ENCODE measurements at places on chromosomes 1 and 21.

DNA sequence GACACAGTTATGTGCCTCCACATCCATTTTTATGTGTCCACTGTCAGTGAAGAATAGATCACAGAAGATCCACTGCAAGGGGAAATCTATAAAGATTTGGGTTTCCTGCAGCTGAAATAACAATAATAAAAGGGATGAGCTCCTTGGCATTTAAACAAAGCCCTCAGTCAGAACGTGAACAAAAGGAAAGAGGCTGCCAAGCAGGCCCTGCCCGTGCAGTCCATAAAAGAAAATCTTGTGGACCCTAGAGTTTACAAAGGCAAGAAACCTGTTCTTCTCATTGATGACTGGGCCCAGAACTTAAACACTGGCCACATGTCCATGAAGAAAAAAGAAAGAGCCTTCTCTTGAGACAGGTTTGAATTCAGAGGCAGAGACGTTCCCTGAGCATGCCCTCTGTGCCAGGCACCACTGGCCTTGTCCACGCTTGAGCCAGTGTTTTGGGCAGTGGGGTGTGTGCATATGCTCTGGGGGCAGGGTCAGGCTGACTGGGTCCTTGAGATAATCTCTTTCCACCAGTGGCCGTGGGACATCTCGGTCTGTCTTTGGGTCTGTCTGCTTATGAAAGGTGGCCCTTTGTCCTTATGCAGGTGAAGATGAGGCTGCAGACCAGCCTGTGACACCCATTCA, 142.7 kb downstream of the HIVEP3 start:
- no peak for DNase-seq

DNA sequence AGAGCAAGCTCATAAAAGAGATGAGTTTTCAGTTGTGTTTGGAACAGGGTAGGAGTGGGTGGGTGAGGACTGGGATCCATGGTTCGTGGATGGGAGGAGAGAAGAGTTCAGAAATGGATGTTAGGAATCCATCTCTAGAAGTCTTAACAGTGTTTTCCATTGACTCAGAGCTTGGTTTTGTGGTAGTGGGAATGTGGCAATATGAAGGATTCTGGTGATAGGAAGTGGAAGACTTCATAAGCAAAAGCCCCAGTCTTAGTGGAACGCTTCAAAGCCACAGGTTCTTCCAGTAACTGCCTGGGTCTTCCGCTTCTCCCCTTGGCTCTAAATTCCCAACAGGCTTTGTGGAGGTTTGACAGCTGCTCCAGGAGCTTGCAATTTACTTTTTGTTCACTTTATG, 167.9 kb downstream of the KCNJ6 start:
- no peak for DNase-seq

DNA sequence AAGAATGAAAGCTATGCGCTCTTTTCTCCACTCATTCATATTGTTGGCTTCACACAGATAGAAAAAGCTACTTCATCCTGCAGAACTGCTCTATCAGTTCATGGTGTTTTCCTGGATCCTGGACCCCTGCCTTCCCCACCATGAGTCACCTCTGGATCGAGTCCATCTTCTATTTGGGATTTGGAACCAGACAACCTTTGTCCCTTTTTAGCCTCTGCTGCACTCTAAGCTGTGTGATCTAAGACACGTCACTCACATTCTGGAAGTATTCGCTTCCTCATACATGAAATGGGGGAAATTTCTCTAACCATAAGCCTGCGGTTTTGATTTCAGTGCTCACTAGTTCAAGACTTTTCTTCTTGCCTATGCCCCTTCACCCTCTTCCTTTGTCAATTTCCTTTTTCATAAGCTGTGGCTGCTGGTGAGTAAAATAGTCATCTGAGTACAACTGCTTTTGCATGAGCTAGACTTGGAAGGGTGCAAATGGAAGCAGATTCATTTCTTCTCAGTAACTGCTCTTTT, 14.1 kb upstream of the DEGS1 start:
- no peak for DNase-seq

- no peak for DNase-seq
Measured at GRCh38 chr1:70195342-70195741, 10.0 kb downstream of the LRRC40 start.

- DNase-seq, result no peak
Measured at GRCh38 chr21:43662286-43662685, 2.9 kb downstream of the RRP1B start.

- DNase-seq, result no peak
Measured at GRCh38 chr1:212873518-212873917, 15.4 kb downstream of the FLVCR1 start.

DNA sequence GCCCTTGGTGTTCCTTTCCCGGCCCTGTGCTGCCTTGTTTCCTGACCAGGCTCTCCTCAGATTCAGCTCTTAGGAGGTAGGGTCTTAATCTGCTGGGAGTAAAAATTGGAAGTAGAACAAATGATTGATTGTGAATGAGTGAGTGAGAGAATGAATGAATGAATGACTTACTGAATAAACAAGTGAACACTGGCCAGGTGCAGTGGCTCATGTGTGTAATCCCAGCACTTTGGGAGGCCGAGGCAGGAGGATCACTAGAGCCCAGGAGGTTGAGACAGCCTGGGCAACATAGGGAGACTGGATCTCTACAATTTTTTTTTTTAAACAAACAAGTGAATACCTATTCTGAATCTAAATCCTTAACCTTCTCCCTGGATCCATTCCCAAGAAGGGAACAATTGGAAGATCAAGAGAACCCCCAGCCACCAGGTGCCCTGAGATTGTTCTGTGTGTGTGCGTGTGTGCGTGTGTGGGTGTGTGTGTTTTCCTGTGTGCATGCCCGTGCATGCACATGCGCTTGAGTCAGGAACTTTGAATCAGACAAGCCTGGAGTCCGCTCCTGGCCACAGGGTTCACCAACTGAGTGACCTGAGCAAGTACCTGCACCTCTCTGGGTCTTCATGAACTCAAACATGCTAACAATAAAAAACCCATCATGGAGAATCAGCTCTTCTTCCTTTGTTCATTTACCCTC, 24.3 kb upstream of the CITED4 start:
- DNase-seq, result no peak

- DNase-seq, result no peak
Measured at GRCh38 chr1:15870421-15870820, 22.9 kb downstream of the SPEN start.

DNA sequence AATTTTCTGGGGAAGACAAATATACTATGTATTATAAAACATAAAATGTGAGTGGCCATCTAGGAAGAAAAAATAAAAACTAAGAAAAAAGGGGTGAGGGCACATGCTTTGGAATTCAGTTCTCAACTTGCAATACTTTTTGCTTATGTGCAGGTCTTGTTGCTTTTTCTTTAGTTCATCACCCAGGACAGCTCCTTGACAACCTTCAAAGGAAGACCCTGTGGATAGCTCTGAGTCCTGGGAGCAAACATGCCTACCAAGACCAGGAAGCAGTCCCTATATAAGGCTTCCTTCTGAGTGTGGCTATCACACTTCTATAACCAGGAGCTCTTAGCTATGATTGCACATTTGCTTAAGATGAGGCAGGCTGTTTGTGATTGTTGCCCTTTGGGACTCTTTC, 78.0 kb downstream of the WDR64 start:
- DNase-seq, result no peak

GRCh38 chr1:234486858-234487840, 8.2 kb upstream of the TARBP1 start:
- DNase-seq, result no peak

DNA sequence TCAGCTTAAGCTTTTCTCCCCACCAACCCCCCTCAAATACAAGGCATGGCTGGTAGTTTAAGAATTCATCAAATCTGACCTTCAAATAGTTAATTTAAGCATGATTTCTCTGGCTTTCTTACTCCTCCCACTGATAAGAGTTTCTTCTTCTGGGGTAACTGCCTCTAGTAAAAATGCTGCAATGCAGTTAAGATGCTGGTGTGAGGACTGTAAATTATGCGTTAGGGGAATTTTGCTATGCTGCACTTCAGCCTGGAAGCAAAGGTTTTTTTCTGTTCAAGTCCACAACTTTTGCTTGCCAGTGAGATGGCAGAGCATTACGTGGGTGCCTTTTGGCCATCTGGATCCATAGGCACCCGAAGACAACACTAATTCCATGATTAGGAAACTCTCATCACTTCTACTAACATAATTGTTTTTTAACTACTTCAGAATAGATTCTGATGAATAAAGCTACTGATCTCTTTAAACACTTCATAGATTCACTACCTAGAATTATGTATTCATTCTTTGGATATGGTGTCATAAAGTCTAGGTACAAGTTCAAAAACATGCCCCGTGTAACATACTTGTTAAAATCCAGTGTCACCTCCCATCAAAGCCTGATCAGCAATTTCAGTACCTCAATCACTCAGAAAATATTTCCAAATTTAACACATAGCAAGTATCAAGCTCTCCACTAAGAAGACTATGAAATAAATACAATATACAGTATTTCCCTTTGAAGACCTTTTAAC, 8.8 kb upstream of the SMYD2 start:
- no peak for DNase-seq

DNA sequence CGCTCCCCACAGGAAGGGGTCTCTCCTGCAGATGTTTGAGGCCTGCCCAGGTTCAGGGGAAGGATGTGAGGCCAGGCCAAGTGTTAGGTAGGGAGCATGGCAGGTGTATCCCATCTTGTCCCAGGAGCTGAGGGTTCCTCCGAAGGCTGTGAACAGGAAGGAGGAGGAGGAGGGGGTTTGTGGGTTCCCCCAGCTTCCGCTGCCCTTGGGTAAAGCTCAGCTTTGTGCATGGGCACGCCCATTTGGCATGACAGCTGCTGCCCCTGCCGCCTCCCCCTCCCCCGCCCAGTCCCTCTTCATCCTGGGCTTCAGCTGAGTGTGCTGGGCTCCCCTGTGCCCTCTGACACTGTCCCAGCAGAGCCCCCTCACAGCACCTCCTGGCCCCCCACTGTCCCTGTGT, 25.5 kb downstream of the TNFRSF8 start:
- no peak for DNase-seq

DNA sequence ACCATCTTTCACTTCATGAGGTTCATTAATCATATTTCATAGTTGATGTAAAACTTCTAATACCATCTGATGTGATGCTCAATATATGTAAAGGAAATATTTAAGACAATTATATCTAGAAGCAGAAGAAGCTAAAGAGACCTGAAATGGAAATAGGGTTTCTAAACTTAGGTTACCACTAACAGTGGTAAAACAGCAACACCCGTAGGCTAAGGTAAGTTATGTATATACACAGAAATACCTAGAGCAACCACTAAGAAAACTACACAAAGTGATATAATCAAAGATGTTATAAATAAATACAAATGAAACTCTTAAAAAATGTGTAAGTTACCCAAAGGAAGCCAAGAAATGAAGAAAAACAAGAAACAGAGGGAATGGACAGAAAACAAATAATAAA, 61.1 kb upstream of the TNFSF4 start:
- DNase-seq, result no peak

- DNase-seq, result no peak
Measured at GRCh38 chr1:21875621-21876063, 61.5 kb downstream of the HSPG2 start.

DNA sequence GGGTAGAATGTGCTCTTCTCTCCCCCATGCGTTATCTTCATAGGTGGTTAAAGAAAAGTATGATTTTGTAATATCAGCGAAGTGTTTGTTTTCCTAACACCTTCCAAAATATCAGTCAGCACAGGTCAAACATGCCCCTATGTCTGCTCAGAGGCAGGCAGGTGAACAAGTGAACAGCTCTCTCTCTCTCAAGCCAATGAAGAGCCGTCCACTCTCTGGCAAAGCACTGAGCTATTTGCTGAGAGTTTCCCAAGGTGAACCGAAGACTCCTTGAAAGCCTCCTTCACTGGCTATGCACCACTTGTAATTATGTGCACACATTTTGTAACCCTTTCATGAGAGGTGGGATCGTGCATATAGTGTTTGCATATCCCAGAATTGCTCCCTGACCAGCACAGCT, 47.7 kb downstream of the ST6GALNAC3 start:
- no peak for DNase-seq

- DNase-seq, result no peak
Measured at GRCh38 chr1:75797273-75797588, 549 bp downstream of the MSH4 start.

- DNase-seq, result no peak
Measured at GRCh38 chr1:170510163-170510562, 21.8 kb upstream of the GORAB start.

- DNase-seq, result no peak
Measured at GRCh38 chr1:46549697-46550681, 1.5 kb downstream of the KNCN start.

GRCh38 chr1:98422816-98423215, 238.7 kb upstream of the SNX7 start:
- no peak for DNase-seq

- no peak for DNase-seq
Measured at GRCh38 chr1:18977428-18977827, 21.0 kb upstream of the IFFO2 start.

DNA sequence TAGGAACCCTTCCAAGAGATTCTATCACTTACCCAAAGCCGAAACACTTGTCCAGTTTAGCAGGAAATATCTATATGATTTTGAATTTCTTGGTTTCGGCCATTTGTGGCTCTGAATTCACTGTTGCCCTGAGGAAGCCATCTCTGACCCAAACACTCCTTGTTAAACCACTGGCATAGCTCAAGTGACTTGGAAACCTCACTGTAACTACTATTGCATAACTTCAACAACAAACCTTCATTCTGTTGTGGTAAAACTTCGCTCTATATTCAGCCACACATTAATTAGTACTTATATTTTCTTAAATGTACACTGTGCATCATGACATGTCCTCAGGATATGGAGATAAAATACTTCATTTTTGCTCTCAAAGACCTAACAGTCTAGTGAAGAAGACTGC, 63.2 kb downstream of the ST6GALNAC3 start:
- no peak for DNase-seq

- no peak for DNase-seq
Measured at GRCh38 chr1:77625250-77625649, 57.2 kb downstream of the ZZZ3 start.

DNA sequence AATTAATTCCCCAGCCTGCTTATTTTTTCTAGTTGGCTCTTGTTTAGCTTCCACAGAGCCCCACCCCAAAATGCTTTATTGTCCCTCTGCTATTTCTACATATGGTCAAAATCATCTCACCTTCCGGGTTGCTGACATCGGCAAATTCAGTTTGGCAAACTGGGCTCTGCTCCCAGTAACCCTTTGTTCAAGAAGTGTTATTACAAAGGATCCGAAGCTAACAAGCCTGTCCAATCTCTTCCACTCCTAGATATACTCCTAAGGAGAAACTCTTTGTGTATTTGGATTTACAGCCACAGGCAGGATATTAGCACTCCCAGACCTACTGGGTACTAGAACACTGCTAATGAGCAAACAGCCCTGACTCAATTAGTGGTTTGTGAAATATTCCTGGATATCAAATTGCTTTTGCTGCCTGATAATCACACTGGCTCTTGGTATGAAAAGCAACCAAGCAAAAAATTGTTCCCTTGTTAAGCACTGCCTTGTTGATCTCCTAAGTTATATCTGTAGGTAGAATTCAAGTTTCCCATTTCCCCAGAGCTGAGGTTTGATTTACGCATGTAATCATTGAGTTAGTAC, 4.0 kb downstream of the JUN start:
- no peak for DNase-seq

GRCh38 chr1:78035121-78035520, 10.6 kb upstream of the GIPC2 start:
- no peak for DNase-seq

GRCh38 chr1:203072002-203072602, 13.7 kb downstream of the MYOG start:
- DNase-seq, result no peak
